ENCODE measurements at places on chromosomes 12 and 14.

DNA sequence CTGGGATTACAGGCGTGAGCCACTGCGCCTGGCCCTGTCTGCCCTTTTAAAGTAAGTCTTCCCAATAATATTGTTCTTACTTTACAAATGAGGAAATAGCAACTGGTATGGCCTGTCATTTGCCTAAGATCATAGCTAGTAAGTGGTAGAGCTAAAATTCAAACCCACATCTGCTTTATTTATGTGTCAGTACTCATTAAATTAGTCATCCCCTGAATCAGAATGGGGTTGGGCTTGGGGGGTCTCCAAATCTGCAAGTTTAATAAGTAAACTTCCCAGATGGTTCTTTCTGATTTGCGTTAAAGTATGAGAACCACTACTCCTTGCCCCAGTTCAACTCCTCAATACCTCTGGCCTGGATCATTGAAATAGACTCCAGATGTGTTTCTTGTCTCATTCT lies 96.2 kb downstream of the FAR2 start:
- no peak for DNase-seq

- DNase-seq = no peak
Observed at GRCh38 chr12:28776913-28777422, 372.1 kb upstream of the FAR2 start.

- no peak for DNase-seq
Observed at GRCh38 chr14:99522934-99523703, 41.9 kb downstream of the CCNK start.

DNA sequence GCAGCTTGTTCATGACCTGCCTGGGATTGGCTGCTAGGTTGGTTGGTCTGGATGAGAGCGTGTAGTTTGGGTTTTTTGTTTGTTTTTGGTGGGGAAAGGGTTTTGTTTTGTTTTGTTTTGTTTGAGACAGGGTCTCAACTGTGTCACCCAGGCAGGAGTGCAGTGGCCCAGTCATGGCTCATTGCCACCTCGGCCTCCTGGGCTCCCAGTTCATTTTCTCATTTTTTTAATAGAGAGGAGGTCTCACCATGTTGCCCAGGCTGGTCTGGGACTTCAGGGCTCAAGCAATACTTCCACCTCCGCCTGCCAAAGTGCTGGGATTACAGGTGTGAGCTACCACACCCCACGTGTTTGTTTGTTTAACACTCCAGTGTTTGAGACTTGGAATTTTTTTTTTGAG lies 3.8 kb downstream of the DYNC1H1 start:
- no peak for DNase-seq

- no peak for DNase-seq
Observed at GRCh38 chr12:109687250-109687649, 26.4 kb upstream of the FAM222A start.

GRCh38 chr12:80704420-80704819 lies 3.0 kb upstream of the MYF6 start:
- no peak for DNase-seq
